ENCODE measurements at places on chromosomes 5 and 9.

GRCh38 chr9:672851-673250 is 168.6 kb upstream of the DMRT1 start:
- DNase-seq = no peak

GRCh38 chr5:172630986-172631385 is 10.1 kb upstream of the NEURL1B start:
- no peak for DNase-seq

DNA sequence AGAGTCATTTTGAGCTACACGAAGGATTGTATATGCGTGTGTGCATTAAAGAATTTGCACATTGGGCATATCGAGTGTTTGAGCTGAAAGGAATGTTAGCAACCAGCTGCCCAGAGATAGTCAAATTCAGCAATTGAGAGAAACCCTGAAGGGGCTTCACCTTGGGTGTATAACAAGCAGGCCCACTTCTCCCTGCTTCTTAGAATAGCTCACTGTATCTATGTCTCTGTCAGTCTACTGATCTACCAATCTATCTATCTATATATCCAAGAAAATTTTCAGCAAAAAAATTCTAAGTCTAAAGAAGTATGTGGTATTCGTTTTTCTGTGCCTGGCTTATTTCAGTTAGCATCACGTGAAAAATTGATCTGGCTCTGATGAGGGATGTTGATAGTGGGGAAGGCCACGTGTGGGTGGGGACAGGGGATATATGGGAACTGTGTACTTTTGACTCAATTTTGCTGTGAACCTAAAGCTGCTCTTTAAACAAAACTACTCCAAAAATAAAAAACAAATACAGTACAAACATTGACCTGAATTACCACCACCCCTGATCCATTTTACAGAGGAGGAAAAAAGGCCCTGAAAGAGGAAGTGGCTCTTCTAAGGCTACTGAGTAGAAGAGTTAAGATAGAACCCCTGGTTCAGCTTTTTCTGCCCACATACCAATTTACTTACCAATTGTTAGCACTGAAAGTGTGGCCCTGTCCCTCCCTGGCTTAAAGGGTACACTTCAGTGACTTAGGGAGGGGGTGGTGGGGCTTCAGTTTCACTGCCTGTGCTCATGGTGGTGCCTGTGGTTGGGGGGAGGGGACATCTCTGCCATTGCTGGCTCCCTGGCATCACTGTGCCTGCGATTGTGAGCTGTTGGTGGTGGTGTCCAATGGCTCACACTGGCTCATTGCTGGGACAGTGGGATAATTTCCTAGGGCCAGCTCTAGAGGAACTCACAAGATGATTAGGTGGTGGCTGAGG is 141.8 kb downstream of the DOCK2 start:
- no peak for DNase-seq

DNA sequence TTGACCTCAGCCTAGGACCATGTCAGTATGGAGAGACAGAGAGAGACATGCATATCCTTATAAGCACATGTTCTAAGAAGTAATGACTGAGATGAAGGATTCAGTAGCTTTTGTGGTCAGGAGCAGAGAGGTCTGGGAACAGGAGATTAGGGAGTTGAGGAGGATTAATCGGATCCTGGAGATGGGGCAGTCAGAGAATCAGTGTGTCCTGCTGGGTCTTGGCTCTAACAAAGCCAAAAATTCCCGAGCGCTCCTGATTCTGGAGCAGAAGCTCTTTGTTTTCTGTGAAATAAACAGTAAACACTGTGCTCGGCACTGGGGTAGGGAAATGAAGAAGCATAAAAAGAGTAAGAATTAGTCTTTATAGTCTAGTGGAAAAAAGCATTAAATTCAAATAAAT is 520.0 kb upstream of the CLINT1 start:
- no peak for DNase-seq

DNA sequence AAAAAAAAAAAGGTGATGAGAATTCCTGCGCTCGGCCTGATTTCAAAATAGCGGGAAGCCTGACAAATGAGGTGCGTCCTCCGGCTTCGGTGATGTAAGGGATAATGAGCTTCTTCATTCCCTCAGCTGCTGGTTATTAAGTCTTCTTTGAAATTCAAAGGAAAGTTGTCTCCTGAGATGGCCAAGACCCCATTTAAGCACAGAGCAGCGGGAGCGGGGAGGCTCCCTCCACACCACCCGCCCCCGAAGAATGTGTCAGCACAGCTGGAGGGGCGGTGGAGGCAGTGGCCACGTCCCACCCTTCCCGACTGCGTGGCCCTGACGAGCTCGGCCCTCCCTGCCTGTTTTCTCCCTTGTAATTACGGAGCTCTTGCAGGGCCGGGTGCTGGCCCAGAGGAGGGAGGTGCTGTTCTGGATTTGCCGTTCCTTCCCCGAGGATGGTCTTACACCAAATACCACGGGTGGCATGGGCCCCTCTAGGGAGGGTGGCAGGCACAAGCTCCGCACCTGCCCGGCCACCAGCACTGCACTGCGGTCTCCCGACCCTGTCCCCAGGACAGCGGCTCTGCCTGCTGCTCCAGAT is 31.0 kb downstream of the SLC9A3 start:
- no peak for DNase-seq

DNA sequence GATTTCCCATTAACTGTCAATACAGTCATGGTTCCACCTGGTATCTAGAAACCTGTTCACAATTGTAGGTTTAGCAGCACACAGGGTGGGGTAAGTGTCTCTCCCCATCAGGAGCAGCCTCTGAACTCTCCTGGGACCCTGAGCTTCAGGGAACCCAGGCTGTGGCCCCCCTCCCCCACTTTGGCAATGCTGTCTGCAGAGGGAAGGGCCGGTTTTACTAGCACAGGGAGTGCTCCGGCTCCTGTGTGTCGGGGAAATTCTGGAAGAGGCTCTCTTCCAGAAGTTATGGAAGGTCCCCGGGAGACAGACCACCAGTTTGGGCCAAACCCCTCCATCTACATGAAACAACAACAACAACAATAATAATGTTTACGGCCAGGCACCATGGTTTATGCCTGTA is 9.9 kb downstream of the DAB2IP start:
- DNase-seq = no peak
